ENCODE measurements at places on chromosomes 5 and 9.

DNA sequence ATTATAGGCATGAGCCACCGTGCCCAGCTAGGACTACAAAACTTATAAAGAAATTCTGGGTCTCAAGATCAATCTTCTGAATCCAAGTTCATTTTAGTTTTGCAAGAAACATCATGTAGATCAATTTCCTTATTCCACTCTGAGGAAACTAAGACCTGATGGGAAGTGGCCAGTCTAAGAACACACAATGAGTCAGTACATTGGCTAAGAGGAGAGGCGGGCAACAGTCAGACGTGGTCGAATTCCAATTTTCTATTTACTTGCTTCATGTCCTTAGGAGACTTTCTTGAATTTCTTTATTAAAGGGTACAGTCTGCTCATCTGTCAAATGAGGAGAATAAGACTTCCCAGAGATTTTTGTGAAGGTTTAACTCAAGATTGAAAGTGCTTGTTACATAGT, 432.1 kb upstream of the BRINP1 start:
- no peak for DNase-seq

- DNase-seq = peak; percentile 68
Measured at GRCh38 chr5:66814146-66814991, 218.2 kb downstream of the MAST4 start.

- no peak for DNase-seq
Measured at GRCh38 chr5:152933056-152933455, 528.0 kb upstream of the NMUR2 start.

DNA sequence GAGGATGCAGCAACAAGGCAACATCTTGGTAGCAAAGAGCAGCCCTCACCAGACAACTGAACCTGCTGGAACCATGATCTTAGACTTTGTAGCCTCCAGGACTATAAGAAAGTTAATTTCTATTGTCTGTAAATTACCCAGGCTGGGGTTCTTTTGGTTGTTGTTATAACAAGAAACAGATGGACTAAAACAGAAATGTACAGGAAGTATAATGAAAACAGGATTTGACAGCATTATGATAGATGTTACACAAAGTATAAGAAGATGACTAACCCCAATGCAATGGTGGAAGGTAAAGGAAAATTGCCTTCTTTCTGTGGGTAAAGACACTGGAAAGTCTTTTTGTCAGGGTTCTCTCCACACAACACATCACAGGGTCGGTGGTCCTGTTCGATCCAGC, 204.2 kb downstream of the SGCD start:
- no peak for DNase-seq

DNA sequence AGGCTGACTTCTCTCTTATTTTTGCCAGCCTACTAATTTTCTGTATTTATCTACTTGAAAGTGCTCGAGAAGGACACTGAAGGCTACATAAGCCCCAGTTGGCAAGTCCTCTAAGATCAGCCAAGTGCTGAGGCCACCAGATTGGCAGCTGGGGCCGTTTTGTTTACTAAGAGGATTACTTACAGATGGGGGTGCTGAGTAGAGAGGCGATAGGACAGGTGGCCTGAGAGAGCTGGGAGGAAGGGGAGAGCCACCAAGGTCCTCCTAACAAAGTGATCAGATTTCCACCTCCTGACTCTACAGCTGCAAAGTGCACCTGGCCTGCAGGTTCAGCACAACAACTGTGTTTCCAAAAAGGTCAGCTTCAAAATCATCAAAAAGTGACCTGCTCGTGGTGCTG, 32.9 kb downstream of the FRMD3 start:
- DNase-seq = no peak

GRCh38 chr9:131432050-131432449, 38.2 kb downstream of the PRRC2B start:
- no peak for DNase-seq

DNA sequence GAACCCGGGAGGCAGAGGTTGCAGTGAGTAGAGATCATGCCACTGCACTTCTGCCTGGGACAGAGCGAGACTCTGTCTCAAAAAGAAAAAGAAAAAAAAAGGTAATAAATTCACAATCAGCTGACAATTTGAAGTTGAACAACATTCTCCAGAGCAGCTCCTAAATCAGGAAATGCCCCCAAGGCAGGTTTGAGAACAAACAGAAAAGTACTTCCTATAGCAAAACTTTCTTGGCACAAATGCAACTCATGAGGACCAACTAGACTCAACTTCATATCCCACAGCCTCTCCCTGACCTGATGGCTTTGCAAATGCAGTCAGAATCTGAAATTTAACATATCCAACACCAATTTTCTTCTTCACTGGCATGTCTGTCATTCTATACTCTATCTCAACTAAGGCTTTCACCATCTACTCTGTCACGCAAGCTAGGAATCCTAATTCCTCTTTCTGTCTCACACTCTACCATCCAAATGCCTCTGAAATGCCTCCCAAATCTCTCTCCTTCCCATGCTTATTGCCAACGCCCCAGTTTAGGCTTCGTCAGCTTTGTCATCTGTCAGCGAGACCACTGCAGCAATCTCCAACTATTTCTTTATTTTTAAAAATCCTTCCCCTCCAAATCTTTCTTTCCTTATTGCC, 113.3 kb downstream of the MAPKAP1 start:
- DNase-seq = no peak

- DNase-seq = no peak
Measured at GRCh38 chr5:163502521-163502920, 2.9 kb upstream of the MAT2B start.

DNA sequence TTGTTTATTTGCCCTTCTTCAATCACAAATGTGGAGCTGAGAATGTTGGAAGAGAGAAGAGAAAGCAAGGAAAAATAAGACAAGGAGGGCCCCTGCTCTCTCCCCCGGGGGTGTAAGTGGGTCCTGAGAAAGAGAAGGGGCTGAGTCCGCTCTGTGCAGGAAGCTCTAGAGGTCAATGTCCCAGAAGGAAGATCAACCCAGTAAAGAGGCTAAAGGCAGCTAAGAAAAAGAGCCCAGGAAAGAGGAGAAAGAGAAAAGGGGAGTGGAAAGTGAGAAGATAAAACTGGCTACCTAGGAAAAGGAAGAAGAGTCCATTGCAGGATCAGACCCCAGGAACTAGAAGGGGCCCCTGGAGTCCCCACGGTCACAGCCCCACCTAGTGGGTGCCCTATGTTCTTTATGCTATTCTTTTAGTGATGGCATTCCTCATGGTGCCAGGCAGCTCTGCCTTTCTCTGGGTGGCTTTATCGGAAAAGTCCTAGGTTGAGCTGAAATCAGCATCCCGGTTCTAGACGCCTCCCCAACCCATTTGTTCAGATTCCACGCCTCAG, 583.4 kb downstream of the ACTL7B start:
- DNase-seq = no peak

DNA sequence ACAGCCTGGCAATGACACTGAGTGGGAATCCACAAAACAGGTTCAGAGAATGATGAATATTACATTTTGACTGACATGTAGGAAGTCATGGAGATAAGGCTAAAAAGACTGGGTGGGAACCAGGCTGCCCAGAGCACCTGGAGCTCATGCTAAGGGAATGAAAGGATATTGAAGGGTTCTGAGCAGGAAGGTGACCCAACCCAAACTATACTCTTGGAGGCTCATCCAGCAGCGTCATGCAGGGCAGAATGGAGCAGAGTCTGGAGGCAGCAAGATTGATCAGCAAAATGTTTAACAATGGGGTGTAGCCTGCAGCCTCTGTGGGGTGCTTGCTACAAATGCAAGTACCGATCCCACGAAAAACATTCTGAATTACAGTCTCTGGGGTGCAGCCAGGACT, 120.2 kb downstream of the PSD2 start:
- peak; percentile 20 for DNase-seq

DNA sequence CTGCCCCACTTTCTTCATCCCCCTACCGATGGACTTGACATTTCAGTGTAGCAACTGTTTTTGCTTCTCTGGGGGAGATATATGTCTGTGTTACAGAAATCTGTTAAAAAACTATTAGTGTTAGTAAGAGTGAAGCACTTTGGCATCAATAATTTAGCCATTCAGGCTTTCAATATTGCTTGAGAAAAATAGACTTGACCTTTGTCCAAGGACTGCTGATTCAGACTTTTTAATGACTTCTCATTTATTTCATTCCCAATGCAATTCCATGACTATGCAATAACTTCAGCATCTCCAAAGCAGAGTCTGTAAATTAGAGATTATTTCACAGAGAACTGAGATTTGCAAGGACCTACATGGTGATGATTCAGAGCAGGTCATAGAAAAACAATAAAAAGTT, 104.1 kb upstream of the SPEF2 start:
- DNase-seq = no peak

GRCh38 chr5:142748568-142749249, 21.5 kb upstream of the ARHGAP26 start:
- DNase-seq = peak; percentile 72

DNA sequence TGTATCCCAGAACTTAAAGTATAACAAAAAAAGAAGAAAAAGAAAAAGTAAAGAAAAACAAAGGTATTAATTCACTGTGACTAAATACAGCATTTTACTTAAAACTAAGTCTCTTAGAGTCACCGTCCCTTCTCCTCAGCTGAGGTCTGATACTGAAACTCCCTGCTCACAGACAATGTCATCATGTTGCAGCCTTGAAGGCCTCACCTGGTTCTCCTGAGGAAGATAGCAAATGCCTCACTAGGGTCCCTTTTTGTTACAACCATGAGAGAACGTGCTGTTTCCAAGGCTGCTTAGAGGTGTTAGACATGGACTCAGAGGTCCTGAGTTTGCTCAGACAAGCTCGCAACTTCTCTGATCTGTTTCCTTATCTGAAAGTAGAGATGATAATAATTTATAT, 357.2 kb downstream of the MTRR start:
- DNase-seq = no peak

GRCh38 chr5:154174091-154174490, 16.4 kb upstream of the GALNT10 start:
- no peak for DNase-seq

GRCh38 chr9:118028225-118028624, 324.0 kb downstream of the TLR4 start:
- DNase-seq = no peak

GRCh38 chr5:7877851-7878250, 8.9 kb downstream of the MTRR start:
- no peak for DNase-seq

DNA sequence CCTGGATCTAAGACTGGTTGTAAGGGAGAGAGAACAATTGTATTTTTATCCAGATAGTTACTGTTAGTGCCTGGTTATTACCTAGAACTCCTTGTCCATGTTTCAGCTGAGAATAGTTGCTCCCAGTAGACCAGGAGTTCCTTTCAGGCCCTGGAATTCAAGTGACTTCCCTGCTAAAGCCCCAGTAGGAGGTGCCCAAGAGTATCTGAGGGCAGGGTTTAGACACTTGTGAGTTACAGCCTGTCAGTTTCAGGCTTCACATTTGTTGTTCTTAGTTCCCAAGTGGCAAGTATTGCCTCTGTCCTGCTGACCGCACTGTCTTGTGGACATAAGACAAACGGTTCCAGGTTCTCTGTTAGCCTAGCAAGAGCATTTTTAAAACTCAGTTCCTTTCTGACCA, 743.9 kb upstream of the SEMA6A start:
- no peak for DNase-seq

DNA sequence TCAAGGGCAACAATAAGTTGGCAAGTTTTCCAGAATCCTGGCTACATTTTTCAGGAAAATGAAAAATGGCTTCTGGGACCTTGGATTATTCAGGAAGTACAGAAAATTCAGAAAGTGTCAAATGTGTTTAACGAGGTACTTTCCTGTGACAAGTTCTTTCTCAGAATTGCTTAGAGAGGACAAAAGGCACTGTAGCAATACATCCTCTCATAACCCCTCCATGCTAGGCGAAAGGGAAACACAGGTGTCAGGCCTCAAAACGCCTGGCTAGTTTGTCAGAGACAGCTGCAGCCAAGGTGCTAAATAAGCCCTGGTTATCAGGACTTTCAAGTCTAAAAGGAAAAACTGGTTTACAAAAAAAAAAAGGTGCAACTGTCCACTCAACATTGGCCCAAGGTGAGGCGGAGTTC, 115.2 kb downstream of the GNAQ start:
- DNase-seq = no peak

GRCh38 chr5:4050203-4050602, 454.6 kb downstream of the IRX1 start:
- no peak for DNase-seq

GRCh38 chr5:151870820-151871219, 53.8 kb downstream of the GLRA1 start:
- no peak for DNase-seq

DNA sequence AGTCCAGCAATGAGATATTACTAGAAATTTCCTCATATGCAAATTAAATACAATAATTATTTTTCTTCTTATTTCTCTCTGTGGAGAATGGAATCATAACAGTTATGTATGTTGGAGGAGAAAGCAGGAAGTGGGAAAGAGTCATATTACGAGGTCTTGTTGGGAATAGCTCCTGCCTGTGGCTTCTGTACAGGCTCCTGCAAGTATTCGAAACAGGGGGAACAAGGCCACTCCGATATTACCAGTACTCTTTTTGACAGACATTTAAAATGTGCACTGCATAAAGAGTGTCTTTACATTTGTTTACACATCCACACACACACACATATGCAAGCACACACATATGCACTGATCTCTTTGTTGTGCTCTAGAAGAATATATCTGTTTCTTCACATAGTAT, 812.0 kb upstream of the ZNF608 start:
- DNase-seq = no peak

GRCh38 chr9:90009447-90009846, 404.6 kb downstream of the GADD45G start:
- DNase-seq = no peak

GRCh38 chr5:152593388-152593787, 188.3 kb upstream of the NMUR2 start:
- no peak for DNase-seq

Data from stimulated activated effector memory CD8-positive, alpha-beta T cell treated with anti-CD3 and anti-CD28 coated beads, Interleukin-12 subunit alpha, Interleukin-12 subunit beta, amount 100 ng/mL, for 72 hours (primary cell).